ENCODE measurements at places on chromosomes 3 and 15.

GRCh38 chr3:133248389-133248788 is 151.5 kb upstream of the BFSP2 start:
- DNase-seq, result no peak

DNA sequence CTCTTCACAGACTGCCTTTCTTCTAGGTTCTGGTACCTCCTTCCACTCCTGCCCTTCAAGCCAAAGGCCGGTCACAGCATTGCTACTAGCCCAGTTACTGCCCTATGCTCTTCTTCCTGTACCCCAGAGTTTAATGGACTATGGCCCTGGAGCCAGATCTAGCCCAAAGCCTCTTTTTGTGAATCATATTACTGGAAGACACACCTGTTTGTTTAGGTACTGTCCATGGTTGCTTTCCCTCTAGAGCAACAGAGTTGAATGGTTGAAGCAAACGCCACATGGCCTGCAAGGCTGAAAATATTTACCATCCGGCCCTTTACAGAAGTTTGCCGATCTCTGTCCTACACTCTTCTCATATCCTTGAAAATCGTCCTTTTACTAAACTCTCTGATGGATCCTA is 47.0 kb downstream of the PDZRN3 start:
- no peak for DNase-seq

DNA sequence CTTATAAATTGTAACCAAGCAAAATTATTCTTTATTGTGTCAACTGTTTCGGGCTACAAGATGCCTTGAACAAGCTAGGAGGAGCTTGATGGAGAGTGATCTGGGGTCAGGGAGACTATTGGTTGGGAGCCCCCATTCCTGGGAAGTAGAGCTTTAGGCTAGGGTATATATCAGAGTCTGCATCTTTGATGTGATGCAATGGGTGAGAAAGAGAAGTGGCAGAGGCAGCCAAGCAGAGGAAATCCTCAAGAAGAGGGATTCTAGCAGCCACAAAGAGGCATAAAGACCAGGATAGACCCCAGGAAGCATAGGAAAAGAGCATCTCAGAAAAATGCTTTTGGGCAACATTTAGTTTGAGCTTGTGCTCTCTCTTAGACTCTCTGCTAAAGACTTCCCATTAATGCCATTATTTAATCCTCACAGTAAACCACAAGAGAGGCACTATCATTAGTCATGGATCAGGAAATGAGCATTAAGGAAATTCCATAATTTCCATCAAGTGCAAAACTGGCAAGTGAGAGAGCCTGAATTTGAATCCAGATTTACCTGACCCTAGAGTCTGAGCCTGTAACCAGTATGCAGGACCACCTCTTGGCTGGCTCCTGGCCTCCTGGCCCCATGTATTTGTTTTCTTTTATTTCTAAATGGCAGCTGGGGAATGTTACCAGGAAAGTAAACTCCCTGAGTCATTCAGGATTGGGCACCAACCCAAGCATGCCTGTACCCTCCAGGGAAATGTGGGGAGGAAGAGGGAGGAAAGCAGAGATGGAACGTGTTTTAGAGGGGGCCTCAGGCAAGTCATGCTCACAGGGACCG is 118.7 kb downstream of the RPL22L1 start:
- DNase-seq, result peak; percentile 84

- peak; percentile 42 for DNase-seq
These were observed 3.6 kb upstream of the LRCH3 start for GRCh38 chr3:197787412-197787811.

GRCh38 chr3:136142592-136142991 is 53.5 kb downstream of the MSL2 start:
- DNase-seq, result peak; percentile 87

DNA sequence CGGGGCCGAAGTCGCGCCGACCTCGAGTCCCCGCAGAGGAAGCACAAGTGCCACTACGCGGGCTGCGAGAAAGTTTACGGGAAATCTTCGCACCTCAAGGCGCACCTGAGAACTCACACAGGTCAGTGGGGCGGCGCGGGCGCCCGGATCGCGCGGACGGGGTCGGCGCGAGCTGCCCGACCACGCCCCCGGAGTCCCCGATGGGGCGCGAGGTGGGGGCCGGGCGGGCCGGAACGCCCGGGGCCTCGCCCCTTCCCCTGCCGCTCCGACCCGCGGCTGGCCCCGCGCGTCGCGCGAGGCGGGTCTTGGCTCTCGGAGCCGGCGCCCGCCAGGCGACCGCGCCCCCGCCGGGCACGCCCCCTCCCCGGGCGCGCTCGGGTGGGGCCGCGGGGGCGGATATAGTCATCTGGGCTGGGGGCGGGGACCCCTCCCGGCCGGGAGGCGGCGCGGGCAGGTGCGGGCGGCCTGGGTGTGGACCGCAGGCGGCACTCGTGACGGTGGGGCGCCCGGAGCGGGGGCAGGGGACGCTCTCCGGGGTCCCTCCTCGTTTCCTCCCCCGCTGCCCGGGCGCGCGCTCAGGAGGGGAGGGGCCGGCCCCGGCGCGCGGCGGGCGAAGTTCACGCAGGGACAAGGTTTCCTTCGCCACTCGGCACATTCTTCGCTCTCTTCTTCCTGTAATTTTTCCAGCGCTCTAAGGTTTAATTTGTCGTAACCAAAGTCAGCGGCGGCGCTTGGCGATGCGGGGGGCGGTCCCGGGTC is 1.2 kb downstream of the KLF13 start:
- peak; percentile 50 for DNase-seq

- DNase-seq, result no peak
These were observed 7.6 kb downstream of the OXNAD1 start for GRCh38 chr3:16272588-16272987.

- no peak for DNase-seq
These were observed 721.0 kb downstream of the OTOL1 start for GRCh38 chr3:162217647-162218046.

DNA sequence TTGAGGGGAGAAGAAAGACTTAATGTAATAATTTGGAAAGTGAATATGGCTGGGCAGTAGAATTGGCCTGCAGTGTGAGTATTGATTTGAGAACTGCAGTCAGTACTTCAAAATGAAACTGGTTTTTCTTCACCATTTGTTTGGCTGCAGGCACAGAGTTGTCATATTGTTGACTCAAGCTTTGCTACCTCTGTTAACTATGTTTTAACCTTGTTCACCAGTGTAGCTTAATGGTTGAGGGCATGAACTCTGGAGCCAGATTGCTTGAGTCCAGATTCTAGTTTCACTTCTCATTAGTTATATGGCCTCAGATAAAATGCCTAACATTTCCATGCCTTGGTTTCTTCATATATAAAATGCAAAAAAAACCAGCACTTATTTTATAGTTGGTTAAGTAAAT is 64.1 kb downstream of the CFAP44 start:
- DNase-seq, result no peak

DNA sequence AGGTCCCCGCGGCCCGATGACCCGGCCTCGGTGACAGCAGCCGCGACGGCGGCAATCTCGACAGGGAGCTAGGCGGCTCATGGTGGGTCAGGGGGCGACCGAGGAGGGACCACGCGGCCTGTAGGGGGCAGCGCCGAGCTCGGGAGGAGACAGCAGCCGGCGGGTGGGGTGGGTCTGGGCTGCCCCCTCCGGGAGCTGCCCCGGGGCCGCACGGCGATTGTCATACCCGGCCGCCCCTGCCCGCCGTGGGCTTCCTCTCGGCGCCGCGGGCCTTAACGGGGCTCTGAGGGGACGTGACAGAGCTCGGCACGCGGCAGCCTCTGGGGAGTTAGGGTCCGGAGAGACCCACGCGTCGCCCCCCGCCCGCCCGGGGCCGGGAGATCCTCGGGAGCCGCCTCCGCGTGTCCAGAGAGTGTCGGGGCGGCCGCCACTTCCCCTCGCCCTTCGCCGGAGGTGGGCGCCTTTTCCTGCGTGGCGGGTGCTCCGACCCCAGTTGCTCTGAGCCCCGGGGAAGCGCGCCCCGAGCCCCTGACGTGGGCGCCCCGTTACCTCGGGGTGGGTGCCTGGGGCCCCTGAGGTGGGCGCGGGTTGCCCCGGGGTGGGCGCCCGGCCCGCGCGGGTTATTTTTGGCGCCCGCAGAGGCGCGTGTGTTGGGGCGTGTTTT is 539 bp upstream of the PLCL2 start:
- peak; percentile 58 for DNase-seq

DNA sequence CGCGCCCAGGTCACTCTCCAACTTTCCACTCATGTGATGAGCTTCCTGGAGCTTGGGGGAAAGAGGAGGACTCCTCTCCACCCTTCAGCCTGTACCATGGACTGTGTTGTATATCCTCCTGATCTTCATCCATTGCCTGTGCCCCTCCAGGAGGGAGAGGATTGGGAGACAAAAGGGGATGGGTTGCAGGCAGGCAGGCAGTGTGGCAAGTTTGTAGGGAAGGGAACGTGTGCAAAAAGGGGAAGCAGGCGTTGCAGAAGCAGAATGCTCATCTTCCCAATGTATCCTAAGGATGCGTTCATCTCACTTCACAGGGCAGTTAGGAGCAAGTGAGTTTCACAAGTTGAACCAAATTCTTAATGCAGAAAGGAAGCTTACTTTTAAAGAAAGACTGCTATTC is 28.1 kb upstream of the GHSR start:
- DNase-seq, result no peak

DNA sequence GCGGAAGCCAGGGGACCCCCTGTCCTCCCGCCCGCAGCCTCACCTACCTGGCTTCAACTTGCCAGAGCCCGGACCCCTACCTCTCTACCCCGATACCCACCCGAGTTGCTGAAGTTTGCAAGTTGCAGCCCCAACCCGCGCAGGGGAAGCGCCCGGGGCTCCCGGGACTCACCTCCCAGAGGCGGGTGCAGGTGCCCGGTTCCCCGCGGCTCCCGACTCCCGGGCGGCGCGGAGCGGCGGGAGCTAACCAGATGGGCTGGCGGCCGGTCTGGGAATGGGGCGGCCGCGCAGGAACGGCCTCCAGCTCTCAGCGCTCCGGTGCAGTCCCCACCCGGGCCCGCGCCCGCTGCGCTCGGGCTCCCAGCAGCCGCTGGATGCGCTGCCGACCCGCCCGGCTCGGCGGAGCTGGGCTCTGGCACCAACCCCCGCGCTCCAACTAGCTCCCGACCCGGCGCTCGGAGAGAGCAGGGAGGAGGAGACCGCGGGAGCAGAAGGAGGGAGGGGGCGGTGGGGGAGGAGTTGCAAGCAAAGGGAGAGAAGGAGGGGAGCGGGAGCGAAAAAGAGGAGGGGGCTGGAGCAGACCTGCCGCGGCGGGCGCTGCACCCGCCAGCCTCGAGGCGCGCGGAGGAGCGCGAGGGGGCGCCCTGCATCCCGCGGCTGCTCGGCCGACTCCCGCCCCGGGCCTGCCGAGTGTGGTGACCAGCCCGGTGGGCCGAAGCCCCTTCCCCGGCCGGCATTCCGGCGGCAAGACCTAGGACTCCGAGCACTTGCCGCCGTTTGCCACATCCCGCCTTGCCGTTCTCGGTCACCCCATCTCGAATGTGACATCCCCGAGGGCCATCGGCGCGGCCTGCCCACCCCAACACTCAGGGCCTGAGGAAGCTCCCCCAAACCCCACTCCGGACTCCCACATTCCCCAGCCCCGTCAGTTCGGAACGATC is at the start of gene SEMA5B:
SEMA5B (minus strand) TSS at position 472 of the 941 bp plus-strand sequence. CDS start 66,500 bp downstream, outside the sequence.
- peak; percentile 22 for DNase-seq

DNA sequence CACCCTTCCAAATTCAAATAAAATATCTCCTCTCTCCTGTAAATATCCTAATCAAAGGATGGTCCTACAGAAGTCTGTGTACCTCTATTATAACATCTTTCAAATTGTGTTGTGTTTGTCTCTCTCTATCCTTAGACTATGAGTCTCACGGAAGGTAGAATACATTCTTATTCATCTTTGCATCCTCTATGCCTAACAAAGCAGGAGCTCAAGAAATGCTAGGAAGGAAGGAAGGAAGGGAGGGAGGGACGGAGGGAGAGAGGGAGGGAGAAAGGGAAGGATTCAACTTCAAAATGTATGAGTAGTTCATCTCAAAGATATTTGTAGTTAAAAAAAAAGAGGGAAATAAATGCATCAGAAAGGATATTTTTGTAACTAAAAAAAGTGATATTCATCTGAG is 150.0 kb downstream of the RTP4 start:
- no peak for DNase-seq

GRCh38 chr15:60385620-60386552 is 11.9 kb downstream of the ANXA2 start:
- peak; percentile 33 for DNase-seq

- peak; percentile 17 for DNase-seq
These were observed 28.9 kb upstream of the GPD1L start for GRCh38 chr3:32077260-32078084.

DNA sequence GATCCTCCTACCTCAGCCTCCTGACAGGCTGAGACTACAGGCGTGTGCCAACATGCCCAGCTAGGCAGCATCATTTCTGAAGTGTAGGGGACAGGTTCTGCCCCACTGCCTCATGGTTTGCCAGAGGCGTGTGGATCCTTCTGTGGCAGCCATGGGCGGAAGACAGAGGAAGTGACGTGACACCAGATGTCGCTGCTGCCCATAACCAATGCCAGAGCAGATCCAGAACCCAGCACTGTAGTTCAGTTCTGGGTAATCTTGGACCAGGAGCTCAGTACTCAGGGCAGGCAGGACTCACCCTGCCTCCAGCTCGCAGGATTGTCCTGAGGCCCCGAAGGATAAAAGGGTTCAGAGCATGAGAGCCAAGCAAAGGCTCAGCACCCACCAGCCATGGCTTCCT is 8.2 kb downstream of the RBPMS2 start:
- no peak for DNase-seq

DNA sequence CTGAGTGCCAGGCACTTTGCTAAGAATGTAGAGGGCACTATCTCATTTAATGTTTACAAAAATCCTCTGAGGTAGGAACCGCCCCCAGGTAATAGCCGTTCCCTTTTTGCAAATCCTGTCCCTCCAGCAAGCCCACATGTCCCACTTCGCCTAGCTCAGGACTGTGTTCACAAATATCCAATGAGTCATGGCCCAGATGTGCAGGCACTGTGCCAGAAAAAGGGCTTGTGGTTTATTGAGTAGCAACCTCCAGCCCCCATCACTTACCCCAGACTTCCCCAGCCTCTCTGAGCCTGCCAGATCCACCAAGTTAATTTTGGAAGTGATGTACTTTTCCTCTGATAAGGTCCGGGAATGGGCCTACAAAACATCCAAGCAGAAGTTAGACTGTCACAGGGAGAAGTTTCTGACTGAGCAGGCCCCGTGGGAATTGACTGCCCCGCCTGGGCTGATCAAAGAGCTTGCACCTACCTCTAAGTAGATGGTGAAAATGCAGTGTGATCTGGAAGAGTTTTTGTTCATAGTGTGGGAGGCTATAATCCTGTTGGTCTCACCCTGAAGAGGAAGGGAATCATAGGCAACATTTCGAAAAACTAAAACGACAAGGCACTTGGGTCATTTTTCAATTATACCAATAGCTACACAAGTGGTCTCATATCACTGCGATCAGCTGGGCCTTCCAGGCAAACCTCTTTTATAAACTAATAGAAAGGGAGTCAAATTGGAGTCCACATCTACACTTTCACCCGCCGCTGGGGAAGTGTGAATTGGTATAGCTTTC is 15.7 kb downstream of the KIF9 start:
- peak; percentile 96 for DNase-seq

Measured in choroid plexus epithelial cell (primary cell).